ENCODE measurements at places on chromosomes 7 and 10.

- no peak for DNase-seq
Measured at GRCh38 chr10:121437596-121437995, 160.6 kb downstream of the FGFR2 start.

DNA sequence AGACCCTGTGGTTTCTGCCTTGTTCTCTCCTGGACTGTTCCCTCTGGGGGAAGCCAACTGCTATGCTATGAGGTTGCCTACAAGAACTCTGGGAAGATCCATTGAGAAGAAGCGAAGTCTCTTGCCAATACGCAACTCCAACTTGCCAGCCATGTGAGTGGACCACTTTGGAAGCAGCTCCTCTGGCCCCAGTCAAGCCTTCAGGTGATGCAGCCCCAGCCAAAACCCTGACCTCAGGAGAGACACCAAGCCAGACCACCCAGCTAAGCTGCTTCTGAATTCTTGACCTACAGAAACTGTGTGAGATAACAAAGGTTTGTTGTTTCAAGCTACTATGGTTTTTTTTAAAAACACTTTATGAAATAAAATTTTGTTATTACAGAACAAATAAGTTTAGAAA, 20.2 kb upstream of the MYL7 start:
- DNase-seq, result peak; percentile 72

- no peak for DNase-seq
Measured at GRCh38 chr10:94578790-94579189, 33.2 kb downstream of the HELLS start.

DNA sequence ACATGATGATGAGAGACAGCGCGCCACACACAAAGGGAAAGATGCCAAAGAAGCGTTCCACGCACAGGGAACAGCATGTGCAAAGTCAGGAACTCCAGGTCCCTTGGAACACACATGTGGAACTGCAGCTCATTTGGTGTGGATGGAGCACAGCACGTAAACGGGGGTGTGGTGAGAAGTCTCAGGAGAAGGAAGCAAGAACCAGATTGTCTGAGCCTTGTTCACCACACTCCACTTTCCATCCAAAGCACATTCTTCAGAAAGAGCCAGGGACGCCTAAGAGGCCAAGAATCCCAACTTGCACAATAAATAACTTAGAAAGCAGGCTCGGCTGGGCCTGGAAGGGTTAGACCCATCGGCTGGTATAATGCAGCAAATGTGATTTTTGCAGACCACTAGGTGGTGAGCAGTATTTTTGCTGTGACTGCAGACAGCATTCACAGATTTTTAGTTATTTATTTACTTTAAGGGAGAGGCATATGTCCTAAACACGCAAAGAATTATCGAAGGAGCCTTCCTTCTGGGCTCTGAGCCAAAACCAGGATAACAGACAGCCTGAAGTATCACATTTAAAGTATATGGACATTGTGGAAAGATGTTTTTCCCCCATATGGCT, 27.9 kb upstream of the ASCC1 start:
- no peak for DNase-seq

- no peak for DNase-seq
Measured at GRCh38 chr10:123409884-123410283, 255.7 kb downstream of the BUB3 start.

- no peak for DNase-seq
Measured at GRCh38 chr10:131077724-131078123, 233.8 kb downstream of the TCERG1L start.

Measured in mesenteric fat pad (tissue), 1 donor.